Ascending aorta (tissue), 2 donors: ENCODE measurements at places on chromosomes 2 and 18.
A peak's percentile ranks its signal among the peaks of the same experiment; 100 is the strongest.

DNA sequence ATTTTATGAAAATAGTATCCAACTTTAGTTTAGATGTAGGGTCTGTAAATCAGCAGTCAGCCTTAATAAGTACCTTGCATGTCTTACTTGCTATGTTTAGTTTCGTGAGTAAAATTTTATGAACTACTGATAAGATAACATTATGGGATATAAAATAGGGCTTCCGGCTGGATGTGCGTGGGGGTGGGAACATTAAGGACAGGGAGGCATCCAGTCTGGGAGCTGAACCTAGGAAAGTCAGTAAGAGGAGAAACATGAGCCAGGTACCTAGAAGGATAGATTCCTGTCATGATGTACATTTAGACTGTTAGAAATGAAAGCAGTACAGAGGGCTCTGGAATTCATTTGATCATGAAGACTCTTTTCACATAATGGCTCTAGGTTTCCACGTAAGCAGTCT lies 12.7 kb upstream of the KCNJ13 start:
- no peak for DNase-seq

GRCh38 chr2:223528036-223528435 lies 74.1 kb downstream of the SCG2 start:
- no peak for DNase-seq

DNA sequence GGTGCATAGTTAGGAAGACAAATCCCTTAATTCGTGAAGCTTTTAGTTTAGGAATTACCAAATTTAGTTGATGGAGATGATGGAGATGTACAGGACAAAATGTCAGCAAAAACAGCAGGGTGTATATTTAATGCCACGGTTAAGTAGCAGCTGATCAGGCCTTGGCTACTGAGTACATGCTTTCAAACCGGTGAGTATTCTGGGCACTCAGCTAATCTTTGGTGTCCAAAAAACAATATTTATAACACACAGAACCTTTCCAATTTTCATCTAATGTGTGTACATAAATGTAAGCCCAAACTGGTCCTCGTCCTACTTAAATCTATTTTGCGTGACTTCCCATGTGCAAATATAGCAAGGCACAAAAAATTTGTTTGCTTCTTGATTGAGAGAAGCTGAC lies 703.4 kb upstream of the LINC00305 start:
- DNase-seq = no peak

DNA sequence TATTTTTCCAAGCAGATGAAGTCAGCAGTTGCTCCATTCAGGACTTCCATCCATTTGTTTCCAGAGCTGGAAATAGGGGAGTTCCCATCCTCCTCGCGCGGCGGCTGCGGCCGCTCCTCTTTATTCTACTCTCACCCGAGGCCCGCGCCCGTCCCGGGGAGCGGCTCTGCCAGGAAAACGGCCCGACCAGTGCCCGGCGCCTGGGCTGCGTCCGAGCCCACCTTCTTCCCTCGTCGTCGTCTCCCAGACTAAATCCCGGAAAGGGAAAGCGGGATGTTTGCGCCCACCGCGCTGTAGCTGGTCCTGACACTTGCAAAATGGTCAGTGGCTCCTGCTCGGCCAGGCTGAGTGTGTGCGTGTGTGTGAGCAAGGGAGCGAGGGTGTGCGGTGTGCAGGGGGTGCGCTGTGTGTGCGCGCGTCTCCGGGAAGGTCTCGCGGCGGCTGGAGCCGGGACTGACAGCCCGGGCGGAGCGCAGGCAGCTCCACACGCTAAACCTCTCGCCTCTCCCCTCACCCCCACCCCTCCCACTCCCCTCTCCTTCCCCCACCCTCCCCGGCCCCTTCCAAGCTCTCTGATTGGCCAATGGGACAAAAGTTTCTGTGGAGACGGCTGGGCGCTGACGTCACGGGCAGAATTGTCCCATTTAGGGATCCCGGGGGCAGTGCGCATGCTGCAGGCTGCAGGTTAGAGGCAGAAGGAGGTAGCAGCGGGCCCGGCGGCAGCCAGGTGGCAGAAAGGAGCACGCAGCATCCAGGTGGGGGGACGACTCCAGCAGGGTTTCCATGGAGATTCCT lies at the start of gene NOL4:
NOL4 (minus strand) TSS at position 491 of the 795 bp plus-strand sequence. CDS start 1,660 bp downstream, outside the sequence.
- no peak for DNase-seq

DNA sequence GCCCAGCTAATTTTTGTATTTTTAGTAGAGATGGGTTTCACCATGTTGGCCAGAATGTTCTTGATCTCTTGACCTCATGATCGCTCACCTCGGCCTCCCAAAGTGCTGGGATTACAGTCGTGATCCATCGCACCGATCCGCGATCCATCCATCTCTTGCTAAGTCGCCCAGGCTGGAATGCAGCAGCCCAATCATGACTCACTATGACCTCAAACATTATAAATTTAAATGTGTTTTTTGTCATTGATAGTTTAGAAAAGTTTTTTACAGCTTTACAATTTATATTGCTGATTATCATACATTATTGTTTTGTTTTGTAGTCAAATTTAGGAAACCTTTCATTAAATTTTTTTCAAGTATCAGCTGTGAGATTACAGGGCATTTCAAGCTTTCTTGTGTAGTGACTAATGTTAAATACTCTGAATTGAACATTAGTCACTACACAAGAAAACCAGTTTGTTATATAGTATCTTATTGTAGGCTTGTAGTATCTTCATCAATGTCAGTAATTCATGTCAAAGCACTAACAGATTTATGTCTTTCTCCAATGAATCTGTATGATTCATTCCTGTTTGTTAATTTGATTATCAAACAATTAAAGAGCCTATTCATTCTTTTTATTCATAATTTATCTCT lies 37.5 kb downstream of the NR4A2 start:
- DNase-seq = no peak

- no peak for DNase-seq
Measured at GRCh38 chr18:13386891-13387801, 168.6 kb downstream of the LDLRAD4 start.

- no peak for DNase-seq
Measured at GRCh38 chr2:223731503-223731902, 105.9 kb downstream of the AP1S3 start.

GRCh38 chr2:218992196-218992595 lies 1.0 kb downstream of the CRYBA2 start:
- DNase-seq = no peak

- no peak for DNase-seq
Measured at GRCh38 chr2:30443081-30443480, 4.0 kb upstream of the LCLAT1 start.

DNA sequence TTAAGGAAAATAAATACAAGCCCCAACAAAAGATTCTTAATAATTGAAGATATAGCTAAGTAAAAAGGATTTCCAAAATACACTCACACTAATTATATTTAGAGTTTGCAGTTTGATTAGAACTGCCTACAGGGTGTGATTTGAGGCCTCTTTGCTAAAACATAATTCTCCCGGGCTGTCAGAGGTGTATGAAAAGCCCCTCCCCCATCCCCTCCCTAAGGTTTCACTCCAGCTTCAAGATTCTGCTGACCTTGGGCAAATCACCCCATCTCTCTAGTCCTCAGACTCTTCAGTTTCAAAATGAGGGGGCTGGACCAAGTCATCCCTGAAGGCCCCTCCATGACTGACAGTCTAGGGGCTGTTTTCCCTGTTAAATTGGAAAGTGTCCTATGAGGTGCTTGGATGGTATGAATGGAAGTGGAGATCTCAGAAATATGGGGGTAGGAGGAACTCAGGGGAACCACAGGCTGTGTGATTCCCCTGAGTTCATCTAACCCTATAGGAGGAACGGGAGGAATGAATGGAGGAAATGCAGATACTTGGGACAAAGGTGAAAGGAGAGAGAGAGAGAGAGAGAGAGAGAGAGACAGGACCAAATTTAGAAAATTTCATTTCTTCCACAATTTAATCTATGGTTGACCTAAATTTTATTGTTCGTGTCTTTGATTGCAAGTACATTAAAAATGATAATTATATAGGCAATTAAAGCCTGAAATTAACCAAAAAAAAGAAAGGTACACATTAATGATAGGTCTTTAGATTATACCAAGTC lies 107.5 kb downstream of the SPP2 start:
- no peak for DNase-seq

DNA sequence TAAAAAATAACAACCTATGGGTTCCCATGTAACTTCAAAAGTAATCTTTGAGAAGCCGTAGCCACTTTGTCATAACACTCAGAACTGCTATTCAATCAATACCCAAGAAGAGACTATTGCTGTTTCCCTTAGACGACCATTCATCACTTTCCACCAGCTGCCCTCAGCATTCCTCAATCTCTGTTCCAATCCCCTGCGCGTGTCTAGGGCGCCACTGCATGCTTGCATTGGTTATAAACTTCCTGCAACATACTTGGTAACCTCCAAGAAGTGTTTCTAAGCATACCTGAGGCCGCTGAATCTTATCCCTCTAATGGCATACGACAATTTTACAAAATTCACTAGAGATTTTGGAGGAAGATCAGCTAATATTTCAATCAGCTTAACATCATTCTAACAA lies 134.2 kb downstream of the LAMA1 start:
- DNase-seq = no peak

DNA sequence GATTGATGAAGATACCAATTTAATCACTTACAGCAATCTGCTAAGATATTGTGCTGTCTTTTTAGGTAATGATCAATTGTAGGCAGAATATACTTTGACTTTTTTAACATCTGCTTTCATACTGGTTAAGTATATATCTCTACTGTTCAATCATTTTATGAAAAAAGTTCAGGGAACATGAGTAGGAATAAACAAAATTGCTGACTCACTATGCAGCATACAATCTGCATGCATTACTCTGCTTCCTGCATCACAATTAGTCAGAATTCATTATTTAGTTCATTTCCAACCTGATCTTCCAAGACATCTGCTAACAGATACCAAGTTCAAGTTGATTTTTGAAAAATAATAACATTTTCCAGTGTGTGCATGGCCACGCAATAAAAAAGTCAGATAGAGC lies 1430.4 kb upstream of the LRRTM1 start:
- DNase-seq = no peak

DNA sequence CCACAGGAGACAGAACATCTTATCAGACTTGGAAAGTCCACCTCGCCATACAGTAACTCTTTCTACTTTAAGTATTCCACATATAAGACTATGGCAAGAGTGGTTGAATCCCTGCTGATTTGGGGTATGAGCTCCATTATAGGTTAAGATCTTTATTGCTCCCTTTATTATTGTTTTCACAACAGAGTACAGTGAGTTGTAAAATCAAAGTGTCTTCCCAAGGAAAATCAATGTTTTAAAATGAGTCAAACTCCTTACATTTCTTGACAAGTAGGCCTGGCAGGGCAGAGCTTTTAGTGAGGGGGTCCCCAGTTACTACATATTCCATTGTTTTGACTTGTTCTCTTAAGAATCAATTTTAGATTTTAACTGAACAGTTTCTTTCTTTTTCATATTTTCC lies 49.6 kb upstream of the STAT1 start:
- DNase-seq = no peak

DNA sequence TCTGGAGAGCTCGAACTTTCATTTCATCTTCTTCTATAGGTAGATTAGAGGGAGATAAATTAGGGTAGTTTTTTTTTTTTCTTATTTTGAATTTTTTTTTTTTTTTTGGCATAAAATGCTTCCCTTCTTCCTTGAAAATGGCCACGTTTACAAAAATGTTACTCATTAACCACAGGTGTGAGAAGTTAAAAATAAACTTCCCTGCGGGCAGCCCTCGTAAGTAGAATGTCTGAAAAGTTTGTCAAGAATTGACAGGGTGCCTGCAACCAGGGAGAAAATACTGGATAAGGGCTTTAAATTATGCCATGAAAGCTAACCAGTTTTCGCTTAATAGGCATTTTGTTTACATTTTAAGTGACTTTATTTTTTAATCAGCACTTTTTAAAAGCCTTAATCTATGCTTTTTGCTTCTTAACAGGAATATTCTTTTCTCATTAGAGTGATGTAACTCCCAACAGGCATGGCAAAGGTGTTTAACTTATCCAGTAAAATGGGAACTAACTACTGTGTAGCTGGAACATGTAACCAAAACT lies 4.2 kb upstream of the FN1 start:
- no peak for DNase-seq

DNA sequence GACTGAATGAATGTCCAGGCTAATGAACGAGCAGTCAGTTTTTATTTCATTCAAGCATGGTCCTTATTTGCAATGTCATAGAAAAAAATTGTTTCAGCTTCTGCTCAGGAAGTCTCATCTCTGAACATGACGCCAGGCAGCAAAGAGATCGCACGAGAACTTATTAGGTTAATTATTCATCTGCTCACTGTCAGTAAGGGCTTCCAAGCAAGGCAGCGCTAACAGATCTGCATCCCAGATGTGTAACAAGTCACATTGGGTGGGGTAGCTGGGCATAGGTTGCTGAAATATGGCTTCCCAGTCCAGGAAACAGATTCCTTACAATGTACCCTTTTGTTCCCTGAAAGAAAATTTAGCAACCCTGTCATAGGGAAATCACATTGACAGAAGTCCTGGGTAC lies 63.5 kb downstream of the ANKRD44 start:
- DNase-seq = no peak

- DNase-seq = no peak
Measured at GRCh38 chr18:32264401-32264800, 74.6 kb downstream of the MEP1B start.

DNA sequence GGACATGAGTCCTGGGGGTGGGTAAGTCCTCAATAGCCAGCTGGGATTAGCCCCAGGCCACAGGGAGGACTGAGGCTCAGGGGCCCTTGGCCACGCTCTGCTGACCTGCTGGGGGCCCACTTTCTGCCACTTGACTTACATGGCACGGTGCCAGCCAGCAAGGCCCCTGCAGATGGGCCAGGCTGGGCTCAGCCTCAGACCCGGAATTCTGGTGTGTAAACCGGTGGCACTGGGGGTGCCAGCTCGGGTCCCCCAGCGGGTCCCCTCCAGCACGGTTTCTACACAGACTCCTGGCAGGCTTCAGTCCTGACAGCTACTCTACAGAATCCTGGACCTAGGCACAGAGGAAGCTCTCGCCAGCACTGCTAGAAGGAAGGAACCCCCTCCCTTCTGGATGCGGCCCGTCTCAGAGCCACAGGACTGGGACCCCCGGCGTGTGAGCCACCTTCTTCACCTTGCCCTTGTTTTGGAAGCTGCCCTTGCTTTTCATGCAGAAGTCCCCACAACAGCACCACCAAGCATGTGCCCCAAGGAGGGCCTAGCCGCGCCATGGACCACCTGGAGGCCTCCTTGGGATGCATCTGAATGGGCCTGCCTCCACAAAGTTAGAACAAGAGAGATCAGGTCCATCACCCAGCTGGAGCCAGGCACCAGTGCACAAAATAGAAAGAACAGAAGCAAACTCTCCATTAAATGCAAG lies 8.0 kb downstream of the HDAC4 start:
- DNase-seq = peak; percentile 57

- no peak for DNase-seq
Measured at GRCh38 chr2:154374416-154374815, 324.1 kb upstream of the KCNJ3 start.
